ENCODE measurements at places on chromosomes 3 and 15.

DNA sequence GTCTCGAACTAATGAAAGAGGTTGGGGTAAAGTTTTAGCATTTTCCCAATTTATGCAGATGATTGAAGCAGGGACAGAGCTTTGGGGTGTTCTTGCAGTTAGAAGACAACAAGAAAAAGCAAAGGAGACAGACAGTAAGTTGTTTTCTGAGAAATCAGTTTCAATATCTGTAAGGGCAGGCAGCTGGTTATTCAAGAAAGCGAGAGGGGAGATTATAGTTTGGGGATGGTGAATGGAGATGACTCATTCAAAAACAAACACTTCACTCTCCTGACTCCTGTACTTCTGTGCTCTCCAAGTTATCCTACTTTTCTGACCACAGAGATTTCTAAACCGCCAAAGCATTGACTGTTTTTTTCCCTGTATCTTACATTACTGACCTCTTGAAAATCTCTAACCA, 352.0 kb downstream of the GAP43 start:
- DNase-seq = no peak

- DNase-seq = no peak
Observed at GRCh38 chr15:80584561-80584964, 110.5 kb upstream of the ABHD17C start.

- peak; percentile 73 for DNase-seq
Observed at GRCh38 chr3:161372321-161373260, 1.3 kb upstream of the SPTSSB start.

DNA sequence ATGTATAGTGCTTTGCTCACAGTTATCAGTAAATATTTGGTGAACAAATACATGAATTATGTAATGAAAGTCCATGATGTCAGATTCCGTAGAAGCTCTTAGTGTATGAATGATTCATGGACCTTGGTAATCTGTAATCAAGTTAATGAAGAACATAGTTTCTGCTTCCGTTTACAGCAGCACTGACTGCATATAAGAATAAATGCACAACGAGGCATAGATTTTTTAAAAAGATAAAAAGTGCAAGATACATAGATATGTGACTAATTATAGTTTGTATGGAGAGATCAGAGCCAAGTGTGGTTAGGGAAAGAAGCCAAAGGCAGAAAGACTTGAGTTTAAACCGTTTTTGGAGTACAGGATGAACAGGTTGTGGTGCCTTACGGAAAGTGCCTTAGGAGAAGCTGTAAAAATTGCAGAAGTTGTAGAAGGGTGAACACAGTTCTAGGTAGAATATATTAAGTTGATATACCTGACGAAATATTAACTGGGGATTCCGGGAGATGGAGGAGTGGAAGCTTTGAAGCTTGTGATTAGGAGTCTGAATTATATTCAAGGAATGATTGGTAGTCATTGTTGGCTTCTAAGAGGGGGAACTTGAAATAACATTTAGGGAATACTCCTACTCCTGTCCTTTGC, 293.1 kb downstream of the NLGN1 start:
- DNase-seq = no peak

DNA sequence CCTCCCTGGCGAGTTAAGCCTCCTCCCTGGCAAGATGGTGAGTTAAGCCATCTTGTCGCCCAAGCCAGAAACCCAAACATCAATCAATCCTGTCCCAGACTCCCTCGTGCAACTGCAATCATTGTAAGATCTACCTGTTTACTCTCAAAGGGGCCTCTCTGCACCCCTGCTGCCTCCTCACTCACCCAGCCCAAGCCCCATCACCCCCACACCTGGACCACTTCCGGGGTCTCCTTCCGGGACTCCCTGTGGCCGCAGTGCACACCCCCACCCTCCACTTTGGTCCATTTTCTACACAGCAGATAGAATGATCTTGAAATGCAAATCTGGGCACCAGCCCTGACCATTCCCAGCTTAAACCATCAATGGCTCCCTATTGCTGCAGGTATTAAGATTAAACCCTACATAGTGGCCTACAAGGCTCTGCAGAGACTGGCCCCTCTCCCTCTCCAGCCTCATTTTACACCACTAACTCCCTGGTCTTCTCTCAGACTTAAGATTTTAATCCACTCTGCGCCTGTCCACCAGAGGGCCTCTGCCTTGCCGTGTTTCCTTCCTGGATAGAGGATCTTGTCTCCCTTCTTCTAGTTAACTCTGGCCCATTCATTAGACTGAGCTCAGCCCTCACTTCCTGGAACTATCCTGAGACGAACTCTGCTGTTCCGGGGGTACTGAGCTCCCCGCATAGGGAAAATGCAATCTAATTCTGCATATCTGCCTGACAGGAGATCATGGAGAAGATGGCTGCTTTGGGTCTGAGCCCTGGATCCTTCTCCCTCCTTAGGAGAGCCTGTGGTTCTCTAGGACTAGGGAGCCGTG, 41.9 kb upstream of the SLC6A1 start:
- no peak for DNase-seq

DNA sequence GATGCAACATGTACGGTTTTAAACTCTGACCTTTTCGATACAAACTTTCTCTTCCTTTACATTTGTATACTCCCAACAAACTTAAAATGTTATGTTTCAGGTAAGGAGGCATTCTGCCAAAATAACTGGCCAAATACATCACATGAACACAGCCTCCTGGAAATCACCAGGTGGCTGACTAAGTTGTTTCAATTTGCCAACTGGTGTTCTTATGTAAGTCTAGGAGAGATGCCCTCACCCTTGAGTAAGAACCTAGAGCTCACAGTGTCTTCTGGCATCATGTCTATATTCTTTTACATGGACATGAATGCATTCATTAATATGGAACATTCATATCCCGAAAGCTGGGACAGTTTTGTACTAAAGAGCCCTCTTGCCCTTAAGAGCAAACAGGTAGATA, 341.1 kb upstream of the NR2F2 start:
- no peak for DNase-seq

GRCh38 chr3:120203016-120203415, 82.0 kb downstream of the GPR156 start:
- DNase-seq = no peak

DNA sequence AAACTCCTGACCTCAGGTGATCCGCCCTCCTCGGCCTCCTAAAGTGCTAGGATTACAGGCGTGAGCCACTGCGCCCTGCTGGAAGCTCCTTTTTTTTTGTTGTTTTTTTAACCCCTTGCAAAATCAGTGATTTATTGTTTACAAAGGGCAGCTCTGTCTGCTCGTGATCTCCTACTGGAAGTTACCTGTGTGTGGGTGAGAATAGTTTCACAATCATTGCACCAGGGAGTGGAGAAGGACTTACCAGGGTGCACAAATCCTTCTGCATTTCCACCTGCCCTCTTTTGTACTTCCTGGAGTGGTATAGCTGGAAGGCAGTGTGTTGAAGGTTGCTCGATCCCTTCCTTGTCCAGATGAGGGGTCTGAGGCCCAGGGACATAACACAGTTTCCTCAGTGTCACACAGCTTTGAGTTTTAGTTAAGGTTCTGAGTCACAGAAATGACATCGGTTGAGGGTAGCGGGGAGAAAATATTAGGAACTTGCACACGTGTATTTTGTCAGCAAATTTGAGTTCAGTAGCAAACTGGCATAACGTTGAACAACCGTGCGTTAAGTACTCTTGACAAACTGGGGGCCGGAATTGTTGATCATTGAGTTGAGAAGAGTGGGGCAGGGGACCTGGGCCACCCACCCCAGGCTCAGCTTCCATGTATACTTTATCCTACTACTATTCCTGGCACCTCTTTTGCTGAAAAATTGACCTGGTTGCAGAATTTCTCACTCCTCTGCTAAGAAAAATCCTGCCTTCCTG, 11.3 kb upstream of the TRAK1 start:
- DNase-seq = no peak

DNA sequence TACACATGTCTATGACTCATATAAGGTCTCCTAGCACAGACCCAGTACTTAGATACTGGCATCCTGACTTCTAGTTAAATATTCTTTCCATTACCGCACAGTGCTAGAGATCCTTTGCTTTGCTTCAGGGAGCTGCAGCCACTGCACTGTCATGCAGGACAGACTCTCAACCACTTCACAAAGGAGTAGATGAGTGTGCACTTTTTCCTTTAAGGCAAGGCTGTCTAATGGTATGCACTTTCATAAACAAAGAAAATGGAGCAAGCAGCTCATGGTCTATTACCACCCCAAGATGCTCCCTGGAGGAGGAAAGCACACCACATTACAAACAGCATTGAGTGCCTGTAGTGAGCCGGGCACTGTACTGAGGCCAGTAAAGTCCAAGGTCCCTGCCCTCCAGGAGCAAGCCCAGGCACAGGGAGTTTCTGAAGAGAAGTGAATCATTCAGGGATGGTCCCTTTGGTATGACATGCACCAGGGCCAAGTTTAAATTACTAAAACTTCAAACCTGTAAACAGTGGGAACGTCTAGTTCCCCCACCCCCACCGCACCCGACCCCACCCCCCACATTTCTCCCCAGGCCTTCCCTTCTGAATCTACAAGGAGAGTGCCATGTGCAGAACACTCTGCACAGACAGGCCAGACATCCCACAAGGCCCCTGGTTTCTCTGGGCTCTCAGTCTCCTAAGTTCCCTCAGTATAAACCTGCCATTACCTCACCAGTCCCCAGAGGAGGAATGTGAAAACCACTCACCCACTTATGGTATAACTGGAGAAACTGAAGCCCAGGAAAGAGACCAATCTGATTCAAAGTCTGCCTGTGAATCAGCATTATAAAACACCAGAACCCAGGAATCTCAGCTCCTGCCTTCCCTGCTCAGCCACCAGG, 107.8 kb upstream of the BCL6 start:
- no peak for DNase-seq

GRCh38 chr3:130857336-130858026, 36.4 kb upstream of the ATP2C1 start:
- DNase-seq = no peak

GRCh38 chr15:100245855-100246254, 95.9 kb downstream of the ADAMTS17 start:
- no peak for DNase-seq

- DNase-seq = no peak
Observed at GRCh38 chr3:64270142-64270865, 45.0 kb upstream of the PRICKLE2 start.

- DNase-seq = no peak
Observed at GRCh38 chr3:180860180-180860858, 52.2 kb upstream of the FXR1 start.

- no peak for DNase-seq
Observed at GRCh38 chr3:160648701-160649100, 28.3 kb upstream of the ARL14 start.

- peak; percentile 62 for DNase-seq
Observed at GRCh38 chr3:46663591-46664135, 29.8 kb downstream of the ALS2CL start.

- DNase-seq = no peak
Observed at GRCh38 chr3:66415867-66416428, 84.9 kb downstream of the LRIG1 start.

GRCh38 chr3:194340757-194341400, 10.2 kb downstream of the CPN2 start:
- no peak for DNase-seq

DNA sequence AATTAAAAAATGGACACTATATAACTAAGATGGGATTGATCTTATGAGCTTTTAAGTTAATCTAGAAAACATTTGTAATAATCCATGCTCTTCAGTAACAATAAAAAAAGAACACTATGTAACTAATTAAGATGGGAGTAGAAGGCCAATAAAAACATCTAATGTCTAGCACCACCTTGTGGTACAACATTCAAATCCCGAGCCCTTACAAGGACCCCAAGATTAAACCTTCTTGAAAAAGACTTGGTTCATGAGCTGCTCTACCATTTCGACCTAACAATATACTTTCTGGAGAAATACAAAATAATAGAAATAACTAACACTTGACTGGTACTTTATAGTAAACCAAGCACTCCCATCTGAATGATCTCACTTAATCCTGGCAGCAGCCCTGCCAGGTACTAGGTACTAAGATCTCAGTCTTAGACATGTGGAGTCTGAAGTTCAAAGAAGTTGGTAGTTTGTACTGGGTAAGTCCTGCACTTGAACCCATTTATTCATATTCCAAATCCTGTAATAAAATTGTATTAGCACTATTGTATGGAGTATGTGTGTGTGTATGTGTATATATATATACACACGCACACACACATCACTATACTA, 21.8 kb downstream of the METTL6 start:
- no peak for DNase-seq

GRCh38 chr3:139937674-139938279, 2.8 kb downstream of the CLSTN2 start:
- no peak for DNase-seq

DNA sequence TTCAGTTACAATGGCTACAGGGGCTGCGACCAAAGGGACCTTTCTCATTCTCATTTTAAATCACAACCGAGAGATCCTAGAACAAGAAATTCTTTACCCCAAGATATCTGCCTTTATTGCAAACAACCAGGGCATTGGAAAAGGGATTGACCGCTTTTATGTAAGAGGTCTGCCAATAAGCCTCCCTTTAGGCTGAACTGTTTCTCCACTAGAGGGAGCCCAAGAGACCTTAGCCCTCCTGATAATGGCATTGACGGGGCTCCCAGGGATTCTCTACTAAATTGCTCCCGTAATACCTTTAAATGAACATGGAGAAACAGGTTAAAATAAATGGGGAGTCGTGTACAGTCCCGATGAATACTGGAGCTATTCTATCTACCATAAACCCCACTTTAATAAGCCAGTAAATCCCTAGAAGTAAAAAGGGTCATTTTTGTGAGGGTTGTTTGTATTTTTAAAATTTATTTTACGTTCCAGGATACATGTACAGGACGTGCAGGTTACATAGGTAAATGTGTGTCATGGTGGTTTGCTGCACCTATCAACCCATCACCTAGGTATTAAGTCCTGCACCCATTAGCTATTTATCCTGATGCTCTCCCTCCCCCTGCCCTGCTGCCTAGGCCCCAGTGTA, 7.5 kb upstream of the IGSF10 start:
- DNase-seq = peak; percentile 58

DNA sequence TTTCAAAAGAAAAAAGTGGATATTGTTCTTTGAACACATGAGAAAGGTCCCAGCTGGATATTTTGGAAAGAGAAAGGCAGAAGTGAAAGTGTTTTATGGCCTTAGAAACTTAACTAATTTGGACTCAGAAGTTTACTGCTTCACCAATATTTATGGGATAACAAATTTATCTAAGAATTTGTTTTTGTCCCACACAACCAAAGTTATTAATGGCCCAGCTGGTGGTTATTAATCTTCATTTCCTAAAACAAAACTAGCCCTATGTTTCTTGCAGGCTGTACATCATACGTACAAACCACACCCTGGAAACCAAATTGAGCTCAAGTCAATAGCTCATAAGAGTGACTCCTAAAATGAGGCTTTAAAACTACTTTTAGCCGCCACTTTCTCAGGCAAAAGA, 372.9 kb upstream of the LMCD1 start:
- no peak for DNase-seq

DNA sequence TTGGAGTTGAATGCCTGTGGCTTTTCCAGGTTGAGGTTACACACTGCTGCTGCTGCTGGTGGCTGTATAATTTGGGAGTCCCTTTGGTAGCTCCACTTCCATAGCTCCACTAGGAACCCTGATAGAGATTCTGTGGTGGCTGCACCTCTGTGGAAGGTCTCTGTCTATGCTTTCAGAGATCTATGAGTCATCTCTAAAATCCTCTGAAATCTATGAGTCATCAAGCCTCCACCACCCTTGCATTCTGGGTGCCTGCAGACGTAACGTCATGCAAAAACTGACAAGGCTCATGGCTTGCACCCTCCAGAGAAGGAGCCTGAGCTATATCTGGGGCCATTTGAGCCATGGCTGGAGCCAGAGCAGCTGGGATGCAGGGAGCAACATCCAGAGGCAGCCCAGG, 1037.0 kb upstream of the CFAP20DC start:
- DNase-seq = no peak
